ENCODE measurements at places on chromosomes 2 and 18. TPM values are rescaled to one million over a fixed set of nuclear protein-coding genes. Genes with fewer than 3 reads are reported as not detected.

DNA sequence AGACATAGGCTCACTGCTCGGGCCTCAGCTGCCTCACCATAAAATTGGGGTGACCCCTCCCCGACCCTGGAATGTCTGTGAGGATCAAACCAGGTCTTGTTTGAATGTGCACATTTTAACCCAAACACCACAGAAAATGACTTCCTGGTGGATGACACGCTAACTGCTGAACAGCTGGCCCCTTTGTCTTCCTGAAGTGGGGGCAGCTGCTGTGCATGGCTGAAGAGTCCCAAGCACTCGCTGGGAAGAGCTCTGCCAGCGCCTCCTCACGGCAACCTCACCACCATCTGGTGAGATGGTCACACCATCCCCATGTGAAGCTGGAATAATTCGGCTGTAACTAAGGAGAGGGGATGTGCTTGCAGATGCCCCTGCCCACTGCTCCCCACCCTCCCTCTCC lies 34.0 kb downstream of the AQP12A start:
- no peak for DNase-seq

The PRKAG3 gene
- 0.04 TPM for polyA plus RNA-seq

GRCh38 chr2:110904116-110904778 lies 171.9 kb downstream of the ACOXL start:
- no peak for DNase-seq

DNA sequence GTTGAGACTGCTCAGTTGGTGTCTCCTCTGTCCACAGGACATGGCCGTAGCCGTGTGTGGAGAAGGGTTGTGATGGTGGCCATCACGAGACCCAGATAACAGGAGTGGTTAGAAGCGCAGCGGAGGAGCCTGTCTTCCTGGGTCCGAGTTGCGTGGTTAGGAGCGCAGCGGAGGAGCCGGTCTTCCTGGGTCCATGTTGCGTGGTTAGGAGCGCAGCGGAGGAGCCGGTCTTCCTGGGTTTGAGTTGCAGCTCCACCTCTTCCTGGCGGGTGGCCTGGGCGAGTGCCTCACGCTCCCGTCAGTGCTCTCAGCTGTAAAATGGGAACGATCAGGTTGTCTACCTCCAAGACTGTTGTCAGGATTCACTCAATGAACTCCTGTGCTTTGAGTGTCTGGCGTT lies 176.2 kb downstream of the GBX2 start:
- no peak for DNase-seq

DNA sequence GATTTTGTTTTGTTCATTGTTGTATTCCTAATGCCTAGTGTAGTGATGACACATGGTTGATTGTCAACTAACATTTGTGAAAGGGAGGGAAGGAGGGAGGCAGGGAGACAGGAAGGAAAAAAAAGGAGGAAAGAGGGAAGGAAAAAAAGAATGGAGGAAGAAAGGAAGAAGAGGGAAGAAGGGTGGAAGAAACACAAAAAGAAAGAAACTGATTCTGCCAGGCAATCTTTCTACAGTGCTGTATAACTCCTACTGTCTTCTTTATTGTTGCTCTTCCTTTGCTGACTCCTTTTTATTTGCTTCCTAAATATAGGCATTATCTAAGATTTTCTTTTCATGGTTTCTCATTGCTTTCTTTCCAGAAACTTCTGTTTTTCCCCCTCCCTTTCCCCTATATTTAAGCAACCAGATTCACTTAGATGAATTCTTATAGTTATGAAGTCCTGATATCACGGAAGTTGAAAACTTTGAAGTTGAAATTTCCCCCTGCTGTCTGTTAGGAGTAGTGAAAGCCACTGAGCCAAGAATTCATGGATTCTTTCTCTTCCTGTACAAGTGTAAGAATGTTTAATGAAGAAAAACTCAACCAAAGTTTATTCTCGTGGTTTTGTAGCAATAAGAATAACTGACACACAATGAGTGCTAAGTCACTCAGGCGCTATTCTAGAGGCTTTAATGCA lies 305.1 kb upstream of the FSHR start:
- no peak for DNase-seq

DNA sequence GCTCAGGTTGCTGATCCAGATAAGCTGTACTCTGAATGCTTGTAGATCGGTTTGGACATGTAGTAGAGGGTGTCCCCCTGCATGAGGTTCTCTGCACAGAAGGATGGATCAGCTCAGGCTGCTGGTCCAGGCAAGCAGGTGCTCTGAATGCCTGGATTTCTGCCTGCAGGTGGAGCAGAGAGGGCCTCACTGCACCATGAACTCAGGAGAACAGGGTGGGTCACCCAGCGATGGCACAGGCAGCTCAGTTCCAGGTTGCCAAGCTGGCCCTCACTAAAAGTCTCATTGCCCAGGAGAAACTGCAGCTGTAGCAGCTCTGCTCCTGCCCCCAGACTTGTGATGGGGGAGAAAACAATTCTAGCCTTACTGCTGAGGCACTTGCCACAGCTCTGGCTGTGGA lies 491.8 kb downstream of the XIRP2 start:
- DNase-seq: no peak

The GMPPA gene
- 34.1 TPM for polyA plus RNA-seq

GRCh38 chr18:33833842-33834241 lies 255.8 kb downstream of the ASXL3 start:
- DNase-seq: no peak

The GNAL gene
- 4.0 TPM for polyA plus RNA-seq

GRCh38 chr2:119029297-119029696 lies 87.3 kb downstream of the MARCO start:
- DNase-seq: no peak

GRCh38 chr2:223404616-223405015 lies 197.5 kb downstream of the SCG2 start:
- DNase-seq: no peak

DNA sequence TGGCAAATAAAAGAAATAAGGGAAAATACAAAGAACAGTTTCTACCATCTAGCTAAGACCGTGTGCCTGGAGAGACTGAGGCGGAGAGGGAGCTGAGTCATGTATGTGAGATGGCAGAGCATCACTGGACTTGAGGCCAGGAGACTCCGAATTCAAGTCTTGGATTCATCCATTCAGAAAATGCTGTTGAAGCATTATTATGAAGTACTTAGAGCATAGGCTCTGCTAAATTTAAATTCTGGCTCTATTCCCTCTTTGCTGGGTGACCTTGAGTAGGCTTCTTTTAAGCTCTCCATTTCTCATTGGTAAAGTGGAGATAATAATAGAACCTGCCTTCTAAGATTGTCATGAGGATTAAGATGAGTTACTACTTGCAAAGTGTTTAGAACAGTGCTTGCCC lies 34.7 kb downstream of the NPHP1 start:
- DNase-seq: no peak

GRCh38 chr2:210541290-210541902 lies 15.0 kb upstream of the CPS1 start:
- peak; percentile 20 for DNase-seq

DNA sequence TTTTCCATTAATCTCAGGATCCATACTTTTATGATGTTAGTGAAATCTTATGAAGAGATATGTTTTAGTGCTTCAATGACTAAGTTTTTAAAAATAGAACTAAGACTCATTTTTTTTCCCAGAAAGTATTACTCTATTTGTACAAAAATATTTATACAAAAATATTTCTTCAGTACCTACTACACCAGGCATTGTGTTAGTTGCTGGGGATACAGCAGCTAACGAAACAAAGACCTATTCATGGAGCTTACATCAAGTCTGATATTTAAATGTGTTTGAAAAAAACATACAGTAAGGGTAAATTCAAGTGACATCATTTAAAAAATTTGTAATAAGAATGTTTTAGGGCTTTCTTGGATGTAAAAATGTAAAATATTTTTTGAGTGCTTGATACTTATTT lies 11.6 kb downstream of the VAPA start:
- DNase-seq: no peak

DNA sequence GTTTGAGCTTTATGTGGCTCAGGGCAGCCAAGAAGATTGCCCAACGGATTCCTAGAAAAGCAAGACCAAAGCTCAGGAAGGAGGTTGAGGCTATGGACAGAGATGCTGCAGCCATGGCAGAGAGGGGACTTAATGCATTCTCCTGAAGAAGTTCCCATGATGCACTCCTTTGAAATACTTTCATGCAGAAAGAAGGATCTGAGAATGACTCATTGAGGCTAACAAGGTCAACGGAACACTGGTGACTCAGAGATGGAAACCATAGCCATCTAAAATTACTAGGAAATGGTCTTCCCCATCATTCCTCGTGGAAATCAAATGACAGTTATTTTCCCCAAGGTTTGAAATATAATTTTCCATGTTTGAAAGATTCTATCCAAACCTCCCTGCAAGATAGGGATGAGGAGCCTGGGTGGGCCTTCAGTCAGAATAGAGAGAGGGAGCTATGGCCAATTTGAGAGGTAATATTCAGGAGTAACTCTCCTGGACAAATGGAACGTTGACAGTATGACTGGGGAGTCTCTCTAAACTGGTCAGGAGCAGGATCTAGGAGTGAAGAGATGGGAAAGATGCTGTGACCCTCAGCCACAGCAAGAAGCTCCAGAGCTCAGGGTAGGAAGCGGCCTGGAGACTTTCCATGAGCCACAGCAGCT lies 63.0 kb downstream of the REEP1 start:
- no peak for DNase-seq

GRCh38 chr18:62521082-62521481 lies 1.7 kb upstream of the ZCCHC2 start:
- DNase-seq: no peak

- DNase-seq: no peak
These were observed 53.4 kb downstream of the SERPINB7 start for GRCh38 chr18:63828656-63829055.

DNA sequence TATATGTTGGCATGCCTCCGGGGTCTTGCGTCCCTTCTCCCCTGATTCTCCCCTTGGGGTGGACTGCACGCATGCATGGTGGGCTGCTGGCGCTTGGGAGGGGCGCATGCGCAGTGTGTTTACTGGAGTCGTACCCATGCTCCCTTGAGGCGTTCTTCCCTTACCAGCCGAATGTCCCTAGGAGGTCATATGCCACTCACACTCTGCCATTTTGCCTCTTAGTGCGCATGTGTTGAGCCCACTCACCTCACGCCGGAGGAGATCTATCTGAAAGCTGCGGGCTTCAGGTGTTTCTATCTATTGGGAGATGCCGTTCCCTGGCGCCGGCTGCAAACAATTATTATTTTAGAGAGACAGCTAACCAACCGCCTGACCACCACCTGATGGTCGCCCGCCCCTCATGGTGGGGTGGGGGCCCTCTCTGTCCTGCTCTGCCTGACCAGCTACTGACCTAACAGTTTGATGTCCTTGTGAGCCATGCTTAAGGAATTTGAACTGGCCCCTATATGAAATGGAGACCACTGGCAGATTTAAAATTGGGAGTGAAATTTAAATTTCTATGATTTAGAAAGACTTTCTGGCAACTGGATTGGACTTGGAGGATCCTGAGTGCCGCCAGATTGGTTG lies 179.6 kb downstream of the RNF144A start:
- DNase-seq: no peak

The ALPG gene
- polyA plus RNA-seq: not detected

DNA sequence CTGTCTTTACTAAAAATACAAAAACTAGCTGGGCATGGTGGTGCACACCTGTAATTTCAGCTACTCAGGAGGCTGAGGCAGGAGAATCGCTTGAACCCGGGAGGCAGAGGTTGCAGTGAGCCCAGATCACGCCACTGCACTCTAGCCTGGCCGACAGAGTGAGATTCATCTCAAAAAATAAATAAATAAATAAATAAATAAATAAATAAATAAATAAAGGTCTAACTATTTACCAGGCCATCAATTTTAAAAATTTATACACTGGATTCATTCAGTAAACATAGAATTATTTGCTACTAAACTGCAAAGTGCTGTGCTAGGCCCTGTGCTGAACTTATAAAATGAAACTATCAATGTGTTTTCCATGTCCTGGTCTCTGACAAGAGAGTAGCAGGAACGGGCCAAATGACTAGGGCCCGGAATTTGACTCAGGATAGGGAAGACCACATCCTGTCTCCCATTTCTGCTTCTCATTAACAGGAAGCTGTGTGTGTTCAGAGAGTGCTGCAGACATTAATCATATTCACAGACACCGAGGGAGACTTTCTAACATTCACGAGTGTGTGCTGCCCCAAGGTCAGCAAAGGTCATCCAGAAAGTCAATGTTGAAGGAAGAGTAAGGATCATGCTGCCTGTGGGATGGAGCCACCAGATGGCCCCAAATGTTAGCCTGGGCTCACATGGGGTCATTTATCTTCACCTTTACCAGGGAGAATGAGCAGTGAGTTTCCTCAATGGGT lies 95.8 kb downstream of the SPP2 start:
- DNase-seq: no peak

The TMEM37 gene
- polyA plus RNA-seq: 46.6 TPM

DNA sequence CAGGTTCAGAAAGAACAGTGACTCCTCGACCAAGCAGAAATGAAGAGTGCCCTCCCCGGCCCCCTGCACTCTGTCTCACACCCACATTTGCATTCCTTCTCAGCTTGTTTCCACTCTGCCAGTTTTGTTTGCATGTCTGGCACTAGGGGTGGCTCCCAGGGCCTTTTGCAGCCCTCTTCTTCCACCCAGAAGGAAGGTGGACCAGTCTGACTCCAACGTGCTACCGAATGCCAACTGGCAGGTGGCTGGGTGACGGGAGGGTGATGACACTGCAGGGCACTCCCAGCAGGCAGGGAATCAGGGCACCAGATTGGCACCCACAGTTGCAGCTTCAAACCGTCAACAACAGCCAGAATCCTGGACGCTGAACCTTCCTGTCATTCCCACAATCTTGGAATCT lies 371.1 kb downstream of the TXNL1 start:
- no peak for DNase-seq

GRCh38 chr2:201759567-201759966 lies 21.2 kb downstream of the ALS2 start:
- DNase-seq: no peak

- no peak for DNase-seq
These were observed 20.5 kb upstream of the GNAL start for GRCh38 chr18:11668441-11669169.

GRCh38 chr2:186201371-186201770 lies 284.7 kb upstream of the ZC3H15 start:
- DNase-seq: no peak

- DNase-seq: no peak
These were observed 9.3 kb upstream of the NARS1 start for GRCh38 chr18:57630754-57631595.

- DNase-seq: no peak
These were observed 306.3 kb upstream of the HS6ST1 start for GRCh38 chr2:128624956-128625355.

The MAIP1 gene
- 40.1 TPM for polyA plus RNA-seq

DNA sequence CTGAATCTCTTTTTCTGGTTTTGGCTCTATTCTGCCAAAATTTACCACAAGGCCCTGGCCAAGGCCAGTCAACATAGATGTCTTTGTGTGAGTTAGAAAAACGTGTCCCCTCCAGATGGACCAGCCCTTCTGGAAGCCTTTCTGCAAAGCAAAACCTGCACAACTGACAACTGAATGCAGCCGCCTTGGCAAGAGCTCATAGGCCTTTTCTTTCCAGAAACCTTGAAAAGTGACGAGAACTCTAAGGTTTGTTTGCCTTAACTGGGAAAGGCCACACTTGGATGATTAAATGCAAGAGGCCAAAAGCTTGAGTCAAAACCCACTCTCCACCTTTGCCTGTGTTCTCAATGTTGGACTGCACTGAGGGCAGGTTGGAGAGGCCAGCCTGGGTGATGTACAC lies 103.9 kb downstream of the COLEC12 start:
- no peak for DNase-seq

The HOXD3 gene
- 25.3 TPM for polyA plus RNA-seq

GRCh38 chr18:73715210-73715670 lies 432.4 kb downstream of the FBXO15 start:
- DNase-seq: no peak

GRCh38 chr2:5915881-5916310 lies 223.7 kb downstream of the SOX11 start:
- DNase-seq: no peak
